ENCODE measurements at places on chromosomes 3 and 15.
A peak's percentile ranks its signal among the peaks of the same experiment; 100 is the strongest.

- no peak for DNase-seq
These were observed 43.6 kb upstream of the RPL32 start for GRCh38 chr3:12884790-12885582.

GRCh38 chr3:114108137-114108536 is 51.6 kb downstream of the QTRT2 start:
- DNase-seq: no peak

- DNase-seq: no peak
These were observed 459.4 kb upstream of the TGFBR2 start for GRCh38 chr3:30146978-30147377.

DNA sequence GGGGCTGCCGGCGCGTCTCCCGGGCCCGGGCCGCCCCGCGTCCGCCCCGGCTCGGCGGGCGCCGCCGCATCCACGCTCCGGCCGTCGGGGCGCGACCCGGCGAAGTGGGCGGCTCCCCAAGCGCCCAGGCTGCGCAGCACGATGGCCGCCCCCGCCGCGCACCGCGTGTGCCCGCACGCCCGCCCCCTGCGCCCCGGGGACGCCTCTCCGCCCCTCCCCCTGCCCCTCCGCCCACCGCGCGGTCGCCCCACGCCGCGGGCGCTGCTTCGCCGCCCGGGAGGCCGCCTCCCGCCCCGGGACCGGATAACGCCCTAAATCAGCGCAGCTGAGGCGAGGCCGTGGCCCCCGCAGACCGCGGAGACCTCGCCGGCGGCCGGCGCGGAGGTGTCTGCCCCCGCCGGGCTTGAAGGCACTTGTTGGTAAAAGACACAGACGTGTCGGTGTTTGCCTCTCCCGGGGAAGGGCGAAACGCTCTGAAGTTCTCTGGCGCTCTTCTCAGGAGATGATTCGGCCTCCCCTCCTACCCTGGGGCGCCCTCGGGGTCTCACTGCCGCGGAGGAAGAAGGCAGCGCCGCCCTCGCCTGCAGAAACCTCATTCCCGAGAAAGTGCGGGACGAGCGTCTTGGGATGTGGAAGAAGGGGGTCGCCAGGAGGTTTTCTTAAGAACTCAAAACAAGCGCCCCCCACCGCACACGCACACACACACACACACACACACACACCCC is at the start of gene BNC1:
BNC1 (minus strand) TSS at position 106 of the 725 bp plus-strand sequence; CDS start at position 70, 36 bp downstream.
- peak; percentile 32 for DNase-seq

DNA sequence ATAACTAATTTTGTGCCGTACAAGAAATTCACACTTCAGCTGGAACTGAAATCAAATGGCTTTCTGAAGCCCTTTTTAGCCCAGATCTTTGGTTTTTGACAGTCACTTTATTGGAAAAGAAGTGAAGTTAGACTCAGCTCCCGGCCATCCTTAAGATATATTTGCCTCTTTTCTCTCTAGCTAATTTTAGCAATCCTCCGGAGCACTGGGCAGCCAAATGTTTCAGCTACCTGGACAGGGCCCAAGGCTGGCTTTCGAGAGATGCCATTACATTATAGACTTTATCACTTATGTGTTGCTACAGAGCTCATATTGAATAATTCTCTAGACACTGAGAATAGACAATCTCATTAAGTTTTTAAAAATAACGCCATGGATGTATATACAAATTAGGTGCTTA is 28.5 kb upstream of the RPL39L start:
- DNase-seq: no peak

DNA sequence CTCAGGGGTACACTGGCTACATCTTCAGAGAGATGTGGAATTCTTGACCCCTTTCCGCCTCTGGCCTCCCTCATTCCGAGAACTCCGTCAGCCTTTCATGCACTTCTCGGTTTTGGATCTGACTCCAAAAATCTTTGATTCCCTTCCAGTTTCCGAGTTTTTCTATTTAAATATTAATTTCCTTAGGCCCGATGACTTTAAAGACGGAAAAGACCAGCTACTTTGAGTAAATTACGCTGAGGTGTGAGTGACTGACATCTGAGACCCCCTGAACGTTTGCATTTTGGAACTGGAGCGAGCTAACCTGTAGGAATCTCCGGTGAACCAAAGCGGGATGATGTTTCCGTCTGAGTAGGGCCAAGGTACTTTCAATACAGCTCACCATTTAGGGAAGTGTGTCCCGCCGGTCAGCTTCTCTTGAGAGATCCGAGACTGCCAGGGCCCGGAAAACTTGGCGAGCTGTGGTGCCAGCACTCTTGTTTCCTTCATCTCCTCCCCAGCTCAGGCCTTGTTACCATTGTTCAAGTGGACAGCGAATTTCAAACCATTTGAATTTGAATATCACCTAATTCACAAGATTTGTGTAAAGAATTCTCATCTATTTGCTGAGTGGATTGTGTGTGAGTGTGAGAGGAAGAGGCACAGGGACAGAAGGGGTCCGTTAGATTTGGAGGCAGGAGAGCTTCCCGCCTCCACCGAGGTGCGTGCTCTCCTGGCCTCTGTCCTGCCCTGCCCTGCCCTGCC is 5.4 kb downstream of the SOX14 start:
- DNase-seq: no peak

DNA sequence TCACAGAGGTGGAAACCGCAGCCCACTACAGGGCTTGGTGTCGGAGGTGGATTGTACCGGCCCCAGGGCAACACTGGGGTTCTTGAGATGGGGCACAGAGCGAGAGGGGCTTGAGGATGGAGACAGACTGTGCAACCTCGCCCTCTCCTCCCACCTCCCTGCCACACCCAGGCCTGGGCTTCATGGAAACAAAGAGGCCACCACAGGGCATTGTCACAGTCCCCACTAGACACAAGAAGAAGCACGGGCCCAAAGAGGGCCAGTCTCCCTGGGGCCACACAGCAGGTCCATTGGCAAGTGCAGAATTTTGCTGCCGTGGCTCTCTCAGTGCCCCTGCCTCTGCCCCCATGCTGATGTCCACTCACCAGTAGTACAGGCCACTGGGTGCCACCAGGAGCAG is 4.1 kb upstream of the CALML4 start:
- DNase-seq: no peak

DNA sequence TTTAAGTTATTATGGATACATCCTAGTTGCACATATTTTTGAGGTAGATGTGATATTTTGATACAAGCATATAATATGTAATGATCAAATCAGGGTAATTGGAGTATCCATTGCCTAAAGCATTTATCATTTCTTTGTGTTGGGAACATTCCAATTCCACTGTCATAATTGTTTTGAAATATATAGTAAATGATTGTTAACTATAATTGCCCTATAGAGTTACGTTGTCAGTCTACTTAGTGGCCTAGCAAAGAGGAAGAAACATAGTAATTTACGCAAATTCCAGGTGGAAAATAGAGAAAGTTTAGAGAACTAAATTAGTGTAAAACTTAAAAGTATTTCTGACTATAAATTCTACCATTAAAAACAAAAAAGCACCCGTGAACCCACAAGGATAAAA is 24.9 kb downstream of the NXPE3 start:
- DNase-seq: no peak

- no peak for DNase-seq
These were observed 72.6 kb downstream of the FRMD4B start for GRCh38 chr3:69313251-69313650.

DNA sequence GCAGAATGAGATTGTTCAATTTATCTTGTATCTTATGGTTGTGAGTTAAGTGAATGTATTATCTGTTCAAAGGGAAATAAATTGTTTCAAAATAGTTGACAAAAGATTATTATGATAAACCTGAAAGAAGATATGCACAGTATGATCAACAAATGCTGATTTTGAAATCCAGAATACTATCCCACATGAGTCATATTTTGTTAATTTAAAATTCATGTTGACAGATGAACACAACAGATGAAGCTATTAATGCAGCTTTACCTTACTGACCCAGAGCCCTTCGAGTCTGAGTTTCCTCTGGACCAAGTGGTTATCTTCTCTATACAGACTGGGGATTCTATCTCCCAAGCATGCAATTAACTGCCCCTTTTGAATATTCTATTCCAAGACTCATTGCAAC is 482.8 kb downstream of the FGF12 start:
- no peak for DNase-seq

- DNase-seq: peak; percentile 16
These were observed 106.4 kb downstream of the TUSC7 start for GRCh38 chr3:116815831-116816588.

GRCh38 chr3:16142350-16143025 is 32.0 kb upstream of the GALNT15 start:
- DNase-seq: no peak

Data from testis (tissue), 5 donors.